ENCODE measurements at places on chromosomes 11 and 22.

- DNase-seq = no peak
Measured at GRCh38 chr11:44952500-44953260, 2.0 kb upstream of the TP53I11 start.

GRCh38 chr22:25962711-25963110, 206.6 kb upstream of the SEZ6L start:
- no peak for DNase-seq

DNA sequence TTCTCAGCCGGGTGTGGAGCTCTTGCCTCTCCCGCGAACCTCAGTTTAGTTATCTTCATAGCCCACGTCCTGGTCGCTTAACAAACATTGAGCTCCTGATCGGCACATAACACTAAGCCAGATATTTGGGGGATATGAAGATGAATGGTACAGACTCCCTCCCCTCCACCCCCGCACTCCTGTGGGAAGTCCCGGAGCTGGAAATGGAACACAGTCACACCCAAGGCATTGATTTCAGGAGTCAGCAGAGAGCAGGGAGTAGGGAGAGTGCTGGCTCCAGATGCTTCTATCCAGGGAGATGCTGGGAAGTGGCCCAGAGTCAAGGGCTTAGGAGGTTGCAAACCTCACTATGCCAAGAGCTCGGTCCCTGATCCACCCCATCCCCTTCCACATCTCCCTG, 26.1 kb upstream of the CABP7 start:
- DNase-seq = no peak

DNA sequence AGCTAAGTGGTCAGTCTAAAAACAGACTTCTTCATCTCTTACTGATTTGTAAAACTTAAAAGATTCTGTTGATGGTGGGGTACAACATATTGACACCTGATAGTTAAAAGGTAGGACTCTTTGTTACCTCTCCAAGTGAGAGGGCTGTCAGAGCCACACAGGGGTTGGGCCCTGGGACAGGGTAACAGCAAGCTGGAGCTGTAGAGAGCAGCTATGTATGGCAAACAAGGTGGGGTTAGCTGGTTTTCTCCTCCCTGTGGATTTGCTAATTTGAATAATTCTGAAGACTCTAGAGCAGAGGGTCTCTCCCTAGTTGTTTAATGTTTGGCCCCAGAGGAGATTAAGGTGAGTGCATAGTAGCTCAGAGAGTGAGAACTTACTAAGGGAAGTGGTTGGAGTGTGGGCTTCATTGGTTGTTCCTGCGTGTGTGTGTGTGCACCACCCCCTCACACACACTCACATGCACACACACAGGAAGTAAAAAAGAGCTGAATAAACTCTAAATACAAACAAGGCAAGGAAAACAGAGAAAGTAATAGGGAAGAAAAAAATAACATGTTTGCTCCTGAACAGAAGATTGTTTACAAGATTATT, 9.2 kb upstream of the GAS2 start:
- DNase-seq = no peak

GRCh38 chr11:65851811-65852507, 6.0 kb downstream of the CFL1 start:
- DNase-seq = no peak

GRCh38 chr22:39851606-39852315, 41.8 kb downstream of the ENTHD1 start:
- no peak for DNase-seq

GRCh38 chr11:129590753-129591475, 215.3 kb downstream of the BARX2 start:
- DNase-seq = no peak

DNA sequence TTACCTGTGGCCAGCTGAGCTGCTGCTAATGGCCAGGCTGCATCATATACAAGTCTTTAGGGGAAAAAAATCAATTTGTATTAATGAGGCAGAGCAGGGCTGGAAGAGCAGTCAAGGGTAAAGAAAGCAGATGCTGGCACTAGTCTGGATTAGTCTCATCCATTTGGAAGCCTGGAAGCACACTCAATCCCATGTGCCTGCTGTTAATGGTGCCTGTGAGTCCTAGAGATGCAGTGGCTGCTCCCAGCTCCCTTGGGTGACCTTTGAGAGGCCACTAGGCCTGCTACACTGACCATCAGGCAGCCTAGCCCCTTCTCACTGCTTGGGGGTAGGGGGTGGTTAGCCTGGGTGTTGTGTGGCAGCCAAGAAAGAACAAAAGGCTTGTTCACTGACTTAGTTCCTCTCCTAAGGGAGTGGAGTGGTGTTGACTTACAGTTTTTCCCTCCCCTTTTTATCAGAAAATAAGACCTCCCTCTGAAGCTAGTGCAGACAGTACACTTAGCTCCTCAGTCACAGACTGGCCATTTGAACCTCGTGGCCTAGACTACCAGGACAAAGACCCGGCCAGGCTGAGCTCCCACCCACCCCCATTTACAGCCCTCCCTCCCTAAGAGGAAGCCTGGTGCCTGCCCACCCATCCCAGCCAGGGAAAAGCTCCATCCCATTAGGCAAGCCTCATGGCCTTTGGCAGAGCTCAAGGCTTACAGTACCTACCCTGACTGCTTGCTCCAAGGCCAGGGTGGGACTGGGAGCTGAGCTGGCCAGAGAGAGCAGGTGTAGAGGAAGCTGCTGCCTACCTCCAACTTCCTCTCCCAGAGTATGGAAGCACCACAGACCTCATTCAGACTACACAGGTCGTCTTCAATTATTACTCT, 7.8 kb downstream of the PIK3IP1 start:
- no peak for DNase-seq

GRCh38 chr11:78112582-78113275, 26.7 kb downstream of the ALG8 start:
- no peak for DNase-seq

DNA sequence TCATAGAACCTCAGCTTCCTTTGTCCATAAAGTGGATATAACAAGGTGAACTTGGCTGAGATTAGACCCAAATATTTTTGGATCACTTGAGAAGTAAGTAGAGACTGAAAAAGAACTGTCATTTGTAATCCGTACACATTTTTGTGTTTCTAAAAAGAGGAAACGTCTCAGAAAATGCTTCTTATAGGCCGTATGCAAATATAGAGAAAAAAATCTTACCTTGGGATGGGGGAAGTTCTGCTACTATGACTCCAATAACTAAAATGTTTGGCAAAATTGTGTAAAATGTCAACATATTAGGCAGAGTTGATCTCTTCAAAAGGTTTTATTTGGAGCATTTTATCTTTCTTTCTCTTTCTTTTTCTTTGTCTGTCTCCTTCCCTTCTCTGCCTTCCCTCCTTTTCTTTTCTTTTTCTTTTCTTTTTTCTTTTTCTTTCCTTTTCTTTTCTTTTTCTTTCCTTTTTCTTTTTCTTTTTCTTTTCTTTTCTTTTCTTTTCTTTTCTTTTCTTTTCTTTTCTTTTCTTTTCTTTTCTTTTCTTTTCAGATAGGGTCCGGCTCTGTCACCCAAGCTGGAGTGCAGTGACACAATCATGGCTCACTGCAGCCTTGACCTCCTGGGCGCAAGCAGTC, 48.2 kb downstream of the ADM start:
- DNase-seq = no peak

DNA sequence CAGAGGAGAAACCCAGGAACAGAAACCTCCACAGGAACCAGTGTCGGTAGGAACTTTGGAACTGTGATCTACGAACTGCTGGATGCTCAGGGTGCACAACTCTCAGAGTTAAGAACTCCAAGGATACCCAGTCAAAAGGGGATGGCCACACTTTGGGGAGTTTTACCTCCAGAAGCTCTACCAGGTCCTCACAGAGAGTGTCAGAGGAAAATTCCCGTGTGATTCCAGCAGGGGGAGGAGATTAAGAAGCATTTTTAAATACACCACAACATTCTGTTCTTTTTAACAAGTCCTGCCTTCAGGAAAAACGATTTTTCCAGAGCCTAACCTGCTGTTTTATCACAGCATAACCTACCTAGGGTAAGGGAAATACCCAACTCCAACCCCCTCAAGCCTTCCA, 104.0 kb downstream of the SOX6 start:
- peak; percentile 4 for DNase-seq

DNA sequence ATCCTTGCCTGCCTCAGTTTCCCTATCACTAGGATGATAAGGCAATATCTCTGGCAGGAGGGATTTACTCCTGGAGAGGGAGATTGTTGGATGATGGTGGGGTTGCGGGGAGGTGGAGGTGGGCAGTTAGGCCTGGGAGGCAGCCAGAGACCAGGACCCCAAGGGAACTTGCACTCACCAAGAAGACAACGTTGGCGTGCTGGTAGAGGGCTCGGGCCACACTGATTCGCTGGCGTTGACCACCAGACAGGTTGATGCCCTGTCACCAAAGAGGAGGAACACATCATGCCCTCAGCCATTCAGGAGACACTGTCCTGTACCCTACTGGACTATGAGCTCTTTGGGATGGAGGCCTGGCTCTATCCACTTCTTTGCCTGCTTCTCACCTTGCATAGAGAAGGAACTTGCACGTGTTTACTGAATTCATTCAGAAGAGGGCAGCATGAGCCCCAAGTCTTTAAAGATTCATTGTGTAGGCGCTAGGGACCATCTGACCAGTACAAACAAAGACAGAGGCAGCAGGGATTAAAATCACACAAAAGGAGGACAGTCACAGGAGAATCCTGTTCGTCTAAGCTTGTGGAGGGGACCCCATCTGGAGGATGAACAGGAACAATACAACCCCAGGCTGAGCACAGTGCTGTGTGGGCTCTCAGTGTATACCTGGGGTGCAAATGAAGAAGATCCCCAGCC, 24.2 kb upstream of the KCNJ11 start:
- DNase-seq = no peak

DNA sequence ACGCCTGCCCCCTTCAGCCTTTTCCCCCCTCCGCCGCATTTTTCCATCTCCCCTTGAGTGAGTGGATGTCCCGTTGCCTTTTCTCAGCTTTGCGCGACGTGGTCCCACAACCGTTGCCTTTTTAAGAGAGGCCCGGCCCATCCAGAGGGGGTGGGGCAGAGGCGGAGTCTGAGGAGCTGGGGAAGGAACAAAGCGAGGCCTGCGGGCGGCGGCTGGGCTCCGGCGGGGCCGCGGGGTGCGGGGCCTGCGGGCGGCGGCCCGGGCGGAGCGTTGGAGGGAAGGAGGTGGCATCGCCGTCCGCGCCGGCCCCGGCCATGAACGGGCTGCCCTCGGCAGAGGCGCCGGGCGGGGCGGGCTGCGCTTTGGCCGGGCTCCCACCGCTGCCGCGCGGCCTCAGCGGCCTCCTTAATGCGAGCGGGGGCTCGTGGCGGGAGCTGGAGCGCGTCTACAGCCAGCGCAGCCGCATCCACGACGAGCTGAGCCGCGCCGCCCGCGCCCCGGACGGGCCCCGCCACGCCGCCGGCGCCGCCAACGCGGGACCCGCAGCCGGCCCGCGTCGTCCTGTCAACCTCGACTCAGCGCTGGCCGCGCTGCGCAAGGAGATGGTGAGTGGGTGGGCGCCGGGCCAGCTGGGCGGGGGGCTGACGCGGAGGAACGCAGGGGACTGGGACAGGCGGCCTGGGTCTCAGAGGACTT, at the start of gene FAM89B:
TSS of gene FAM89B (plus strand) at position 183 of the 696 bp plus-strand sequence. CDS start at position 315, 132 bp downstream.
- no peak for DNase-seq

GRCh38 chr11:32635819-32636218, 52.2 kb downstream of the EIF3M start:
- no peak for DNase-seq

GRCh38 chr11:13765886-13766285, 97.4 kb downstream of the FAR1 start:
- no peak for DNase-seq

- no peak for DNase-seq
Measured at GRCh38 chr11:91173701-91174100, 950.9 kb upstream of the CHORDC1 start.

DNA sequence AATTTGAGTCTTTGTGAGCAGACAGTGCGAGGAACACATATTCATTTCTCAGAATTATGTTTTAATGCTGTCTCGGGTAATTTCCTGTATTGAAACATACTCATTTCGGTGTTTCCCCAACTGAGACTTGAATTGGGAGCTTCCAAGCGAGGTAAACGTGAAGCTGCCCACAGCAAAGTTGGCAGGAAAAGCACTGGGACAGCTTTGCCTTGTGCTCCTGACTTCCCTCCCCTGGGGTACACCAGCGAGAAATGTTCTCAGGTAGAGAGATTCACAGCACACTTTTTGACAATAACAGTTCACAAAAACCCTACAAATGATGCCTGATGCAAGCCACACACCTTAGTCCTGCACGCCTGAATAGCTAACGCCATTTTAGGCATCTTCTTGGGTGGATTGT, 3.1 kb downstream of the HTR3B start:
- no peak for DNase-seq

DNA sequence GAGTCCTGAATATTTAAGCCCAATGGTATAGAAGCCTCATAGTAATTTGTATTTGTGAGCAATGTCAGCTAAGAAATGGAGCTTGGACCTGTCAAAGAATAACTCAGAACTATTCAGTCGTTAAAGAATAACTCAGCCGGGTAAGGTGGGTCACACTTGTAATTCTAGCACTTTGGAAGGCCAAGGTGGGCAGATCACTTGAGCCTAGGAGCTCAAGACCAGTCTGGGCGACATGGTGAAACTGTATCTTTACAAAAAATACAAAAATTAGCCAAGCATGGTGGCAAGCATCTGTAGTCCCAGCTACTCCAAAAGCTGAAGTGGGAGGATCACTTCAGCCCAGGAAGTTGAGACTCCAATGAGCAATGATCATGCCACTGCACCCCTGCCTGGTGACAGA, 1526.5 kb downstream of the LRRC4C start:
- DNase-seq = no peak

- peak; percentile 41 for DNase-seq
Measured at GRCh38 chr11:80031014-80031600, 590.3 kb upstream of the TENM4 start.

GRCh38 chr11:119533462-119533861, 110.5 kb upstream of the THY1 start:
- no peak for DNase-seq

- DNase-seq = no peak
Measured at GRCh38 chr22:49921508-49922278, 3.3 kb downstream of the CRELD2 start.

DNA sequence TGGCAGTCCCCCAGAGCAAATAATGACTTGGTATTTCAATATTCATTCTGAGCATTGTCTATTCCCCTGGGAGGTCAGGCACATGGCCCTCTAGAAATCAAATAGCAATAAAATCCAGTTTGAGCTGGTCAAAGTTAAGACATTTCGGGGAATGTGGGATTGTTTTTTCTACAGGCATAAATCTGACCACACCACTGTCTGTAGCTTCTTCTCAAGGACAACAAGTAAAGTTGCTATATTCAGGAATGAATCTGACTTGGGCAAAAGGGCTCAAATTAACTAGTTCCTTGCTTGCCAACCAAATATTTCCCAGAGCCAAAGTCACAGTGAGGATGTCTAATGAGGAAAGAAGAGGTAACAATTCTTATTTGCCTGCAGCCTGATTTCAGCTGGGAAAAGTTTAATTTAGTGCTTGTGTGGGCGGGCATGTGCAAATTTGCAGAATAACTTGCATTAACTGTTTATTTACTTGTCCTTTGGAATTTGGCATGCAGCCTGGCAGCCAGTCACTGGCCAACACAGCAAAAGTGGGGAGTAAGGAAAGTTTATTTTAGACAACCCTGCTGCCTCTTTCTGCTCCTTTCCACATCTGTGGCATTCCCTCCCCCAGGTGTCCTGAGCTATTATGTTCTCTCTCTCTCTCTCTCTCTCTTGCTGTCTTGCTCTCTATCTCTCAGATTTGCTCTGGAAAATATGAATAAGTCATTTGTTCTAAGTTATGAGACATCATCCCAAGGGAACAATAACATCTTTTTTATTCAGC, 51.2 kb upstream of the ARHGAP20 start:
- DNase-seq = peak; percentile 13

GRCh38 chr11:65588199-65589054, 7.2 kb downstream of the KCNK7 start:
- no peak for DNase-seq

GRCh38 chr11:34053161-34053686, 1.7 kb downstream of the CAPRIN1 start:
- no peak for DNase-seq
